ENCODE measurements at places on chromosomes 13 and 19.

DNA sequence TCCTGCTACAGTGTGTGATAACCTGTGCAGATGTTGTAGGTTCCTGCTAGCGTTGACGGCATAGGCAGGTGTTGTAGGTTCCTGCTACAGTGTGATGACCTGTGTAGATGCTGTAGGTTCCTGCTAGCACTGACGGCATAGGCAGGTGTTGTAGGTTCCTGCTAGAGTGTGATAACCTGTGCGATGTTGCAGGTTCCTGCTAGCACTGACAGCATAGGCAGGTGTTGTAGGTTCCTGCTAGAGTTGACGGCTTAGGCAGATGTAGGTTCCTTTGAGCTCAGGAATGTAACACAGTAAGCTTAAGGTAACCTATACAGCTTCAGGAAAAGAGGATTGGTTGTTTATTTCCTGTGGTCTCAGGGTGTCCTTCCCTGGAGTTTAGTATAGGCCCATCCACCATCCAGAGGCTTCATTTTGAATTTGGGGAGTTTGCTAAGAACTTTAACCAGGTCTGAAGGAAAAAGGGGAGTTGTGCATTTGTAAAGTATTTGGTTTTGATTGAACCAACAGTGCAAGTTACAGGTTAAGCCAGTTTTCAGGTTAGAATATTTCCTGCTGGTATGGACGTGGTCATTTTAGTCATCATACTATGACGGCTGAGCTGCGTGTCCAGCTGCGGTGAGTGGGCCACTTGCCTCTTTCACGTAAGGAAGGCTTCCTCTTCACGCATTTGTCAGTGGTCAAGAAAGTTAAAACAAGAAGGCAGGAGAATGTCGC, 53.8 kb downstream of the ATP11A start:
- no peak for DNase-seq

- peak; percentile 43 for DNase-seq
These were observed 99.0 kb upstream of the TSHZ3 start for GRCh38 chr19:31448221-31448657.

DNA sequence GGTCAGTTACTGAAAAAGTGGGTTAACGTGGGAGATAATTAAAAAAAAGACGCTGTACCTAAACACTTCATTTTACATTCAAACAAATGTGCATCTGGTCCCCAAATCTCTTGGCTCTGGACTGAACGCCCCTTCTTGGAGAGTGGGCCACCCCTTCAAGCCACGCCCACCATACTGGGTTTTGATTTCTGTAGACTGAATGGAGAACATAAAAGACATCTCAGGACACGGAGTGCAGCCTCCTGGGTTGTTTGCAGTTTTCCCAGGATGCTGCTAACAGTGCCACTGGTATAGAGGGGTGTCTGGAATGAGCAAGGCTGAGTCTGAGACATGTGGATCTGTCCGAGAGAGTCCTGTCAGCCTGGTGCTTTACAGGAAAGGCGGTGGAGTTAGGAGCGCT, 10.6 kb downstream of the TFDP1 start:
- DNase-seq: no peak

GRCh38 chr13:82480415-82480814, 1401.9 kb downstream of the SLITRK1 start:
- no peak for DNase-seq

DNA sequence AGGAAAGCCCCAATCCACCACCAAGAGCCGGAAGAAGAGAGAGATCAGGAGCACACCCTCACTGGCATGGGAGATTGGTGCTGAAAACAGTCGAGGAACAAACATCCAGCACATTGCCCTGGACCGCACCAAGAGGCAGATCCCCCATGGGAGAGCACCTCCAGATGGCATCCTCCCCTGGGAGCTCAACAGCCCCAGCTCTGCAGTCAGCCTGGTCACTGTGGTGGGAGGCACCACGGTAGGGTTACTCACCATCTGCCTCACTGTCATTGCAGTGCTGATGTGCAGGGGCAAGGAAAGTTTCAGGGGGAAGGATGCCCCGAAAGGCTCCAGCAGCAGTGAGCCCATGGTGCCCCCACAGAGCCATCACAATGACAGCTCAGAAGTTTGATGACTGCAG, 110.2 kb downstream of the STOML3 start:
- no peak for DNase-seq
